NCI-H82 (cell line): ENCODE measurements at places on chromosomes 1 and 21.

- no peak for DNase-seq
Observed at GRCh38 chr1:192700834-192701271, 64.9 kb downstream of the RGS13 start.

DNA sequence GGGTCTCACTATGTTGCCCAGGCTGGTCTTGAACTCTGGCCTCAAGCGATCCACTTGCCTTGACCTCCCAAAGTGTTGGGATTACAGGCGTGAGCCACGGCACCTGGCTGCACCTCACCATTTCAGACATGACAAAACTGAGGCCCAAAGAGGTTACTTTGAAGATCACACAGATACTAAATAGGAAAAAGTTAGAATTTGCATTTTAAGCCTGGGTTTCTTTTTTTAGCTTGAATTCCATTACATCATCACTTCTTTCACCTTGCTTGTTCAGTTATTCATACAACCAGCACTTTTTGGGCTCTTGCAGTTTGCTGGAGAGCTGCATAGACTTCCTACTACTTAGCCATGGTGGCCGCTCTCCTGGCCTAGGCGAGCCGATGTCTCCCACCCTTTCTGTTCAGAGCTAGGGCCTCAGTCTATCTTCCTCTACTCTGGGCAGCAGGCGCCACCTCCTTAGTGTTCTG lies 16.3 kb upstream of the CD2 start:
- DNase-seq: no peak

GRCh38 chr1:172219966-172220365 lies 200.5 kb upstream of the C1orf105 start:
- DNase-seq: peak; percentile 20

- DNase-seq: no peak
Observed at GRCh38 chr1:118963456-118964430, 24.4 kb downstream of the TBX15 start.

GRCh38 chr1:170252851-170253579 lies 107.3 kb downstream of the NTMT2 start:
- no peak for DNase-seq
